A549 treated with RU486 at 1 μM for 4 hours (cell line): ENCODE measurements at places on chromosomes 2 and 18. TPM values are rescaled to one million over a fixed set of nuclear protein-coding genes. Genes with fewer than 3 reads are reported as not detected.

DYNAP gene
- not detected in 5 replicates for total RNA-seq

CDK5R2 gene
- 1.7 to 3.4 TPM (median 2.8 TPM) in 5 replicates for total RNA-seq

NT5C1B gene
- not detected in 5 replicates for total RNA-seq

ZNF236 gene
- total RNA-seq: 2.3 to 2.9 TPM (median 2.5 TPM) in 5 replicates

CROCC2 gene
- not detected in 5 replicates for total RNA-seq
